ENCODE measurements at places on chromosomes 16 and 17. TPM values are rescaled to one million over a fixed set of nuclear protein-coding genes. Genes with fewer than 3 reads are reported as not detected.

TSPAN10 gene
- total RNA-seq: 0.53 TPM

KRTAP4-9 gene
- total RNA-seq: not detected

WNK4 gene
- under 0.01 TPM for total RNA-seq

TOX3 gene
- total RNA-seq: 0.13 TPM

FBXW10B gene
- total RNA-seq: 3.6 TPM

SHISA6 gene
- total RNA-seq: not detected

NOTUM gene
- total RNA-seq: not detected

GAA gene
- total RNA-seq: 21.1 TPM

GP1BA gene
- total RNA-seq: not detected

SCNN1G gene
- total RNA-seq: 0.38 TPM

Data from bronchial epithelial cell (primary cell).